ENCODE measurements at places on chromosomes 6 and 20.

GRCh38 chr6:107697682-107698081 is 126.4 kb downstream of the SCML4 start:
- DNase-seq: no peak

GRCh38 chr6:136464148-136464547 is 86.1 kb downstream of the MAP7 start:
- no peak for DNase-seq

DNA sequence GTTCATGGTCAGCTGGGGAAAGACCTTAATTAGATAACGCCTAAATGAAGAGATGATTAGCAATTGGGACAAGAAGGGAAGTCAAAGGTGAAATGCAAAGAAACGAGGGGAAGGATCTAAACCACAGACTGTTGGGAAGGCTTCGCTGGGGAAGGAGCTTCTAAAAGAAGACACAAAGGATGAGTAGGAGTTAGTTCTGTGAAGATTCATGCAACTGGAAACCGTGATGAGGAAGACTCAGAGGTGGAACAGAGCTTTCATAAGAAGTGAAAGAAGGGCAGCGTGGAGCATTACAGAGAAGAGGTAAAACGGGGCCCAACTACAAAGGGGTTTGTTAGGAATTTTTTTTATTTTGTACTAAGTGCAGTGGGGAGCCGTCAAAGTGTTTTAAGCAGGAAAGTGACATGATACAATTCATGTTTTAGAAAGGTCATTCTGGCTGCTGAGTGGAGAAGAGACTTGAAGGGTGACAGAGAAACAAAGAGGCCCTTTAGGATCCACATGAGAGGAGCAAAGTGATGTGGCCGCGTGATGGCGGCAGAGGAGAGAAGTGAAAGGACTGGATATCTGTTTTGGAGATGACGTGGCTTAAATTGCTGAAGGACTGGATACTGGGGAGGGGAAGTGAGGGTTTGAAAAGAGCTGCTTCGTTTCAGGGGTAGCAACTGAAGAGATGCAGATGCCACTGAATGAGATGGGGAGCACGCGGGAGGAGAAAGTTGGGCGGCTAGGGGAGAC is 33.6 kb downstream of the TTI1 start:
- no peak for DNase-seq

DNA sequence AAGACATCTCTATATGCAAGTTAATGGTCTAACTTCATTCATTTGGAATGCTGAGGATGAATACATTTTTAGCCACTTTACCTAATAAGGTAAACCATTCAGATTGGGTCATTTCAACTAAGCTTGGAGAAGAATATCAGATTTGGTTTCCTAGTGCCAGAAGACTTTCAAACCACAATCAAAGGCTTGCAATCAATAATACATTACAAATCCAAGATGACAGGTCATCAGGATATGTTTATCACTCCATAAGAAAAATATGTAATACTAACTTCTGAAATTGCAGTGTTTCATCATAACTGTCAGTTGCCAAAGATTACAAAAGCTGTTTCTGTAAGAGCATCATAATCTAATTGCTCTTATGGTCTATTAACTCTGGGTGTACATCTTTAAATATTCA is 654.0 kb downstream of the COL12A1 start:
- no peak for DNase-seq

Measured in H4 (cell line).